Uterus (tissue), 4 donors: ENCODE measurements at places on chromosomes 7 and 10. TPM values are rescaled to one million over a fixed set of nuclear protein-coding genes. Genes with fewer than 3 reads are reported as not detected.

The SLC25A28 gene
- total RNA-seq: 72.4 TPM

The CYP2E1 gene
- 6.9 TPM for total RNA-seq

The ASAH2B gene
- total RNA-seq: 0.51 TPM

The TMEM184A gene
- total RNA-seq: not detected

DNA sequence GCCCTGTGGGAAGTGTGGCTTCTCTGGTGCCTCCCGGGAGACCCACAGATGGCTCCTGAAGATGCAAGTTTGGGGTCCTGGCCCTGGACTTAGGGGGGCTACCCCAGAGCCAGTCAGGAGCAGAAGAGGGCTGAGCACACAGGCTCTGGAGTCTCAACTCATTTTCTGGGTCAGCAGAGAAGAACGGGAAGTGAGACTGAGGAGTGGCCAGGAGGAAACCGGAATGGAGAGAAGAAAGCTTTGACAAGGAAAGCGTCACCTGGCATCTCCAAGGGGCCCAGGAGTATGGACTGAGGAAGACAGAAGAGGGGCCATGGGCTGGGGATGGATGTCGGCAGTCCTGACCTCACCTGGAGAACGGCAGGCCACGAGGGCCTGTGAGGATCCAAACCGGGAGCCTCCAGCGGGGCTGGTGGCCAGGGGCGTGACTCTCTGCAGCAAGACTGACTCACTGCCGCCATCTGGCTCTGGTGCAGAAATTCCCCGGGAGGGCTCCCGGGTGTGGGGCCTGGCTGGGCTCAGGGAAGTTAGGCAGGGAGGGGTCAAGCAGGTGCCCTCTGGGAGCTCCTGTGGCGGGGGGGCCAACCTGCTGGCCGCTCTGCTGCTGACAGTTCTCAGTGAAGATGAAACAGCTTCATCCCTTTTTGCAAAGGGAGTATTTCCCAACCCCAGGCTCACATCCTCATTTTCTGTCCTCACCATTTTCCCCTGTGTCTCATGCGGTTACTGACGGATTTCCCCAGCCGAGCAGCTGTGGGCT lies 23.6 kb downstream of the DAGLB start:
- no peaks in the 10 kb centered on the region for H3K4me1 ChIP-seq
- no peaks in the 10 kb centered on the region for H3K36me3 ChIP-seq
- no peak overlapping the region for H3K27ac ChIP-seq
- H3K4me3 ChIP-seq: no peak overlapping the region
- H3K27me3 ChIP-seq: no peaks in the 10 kb centered on the region
- no peak for DNase-seq

DNA sequence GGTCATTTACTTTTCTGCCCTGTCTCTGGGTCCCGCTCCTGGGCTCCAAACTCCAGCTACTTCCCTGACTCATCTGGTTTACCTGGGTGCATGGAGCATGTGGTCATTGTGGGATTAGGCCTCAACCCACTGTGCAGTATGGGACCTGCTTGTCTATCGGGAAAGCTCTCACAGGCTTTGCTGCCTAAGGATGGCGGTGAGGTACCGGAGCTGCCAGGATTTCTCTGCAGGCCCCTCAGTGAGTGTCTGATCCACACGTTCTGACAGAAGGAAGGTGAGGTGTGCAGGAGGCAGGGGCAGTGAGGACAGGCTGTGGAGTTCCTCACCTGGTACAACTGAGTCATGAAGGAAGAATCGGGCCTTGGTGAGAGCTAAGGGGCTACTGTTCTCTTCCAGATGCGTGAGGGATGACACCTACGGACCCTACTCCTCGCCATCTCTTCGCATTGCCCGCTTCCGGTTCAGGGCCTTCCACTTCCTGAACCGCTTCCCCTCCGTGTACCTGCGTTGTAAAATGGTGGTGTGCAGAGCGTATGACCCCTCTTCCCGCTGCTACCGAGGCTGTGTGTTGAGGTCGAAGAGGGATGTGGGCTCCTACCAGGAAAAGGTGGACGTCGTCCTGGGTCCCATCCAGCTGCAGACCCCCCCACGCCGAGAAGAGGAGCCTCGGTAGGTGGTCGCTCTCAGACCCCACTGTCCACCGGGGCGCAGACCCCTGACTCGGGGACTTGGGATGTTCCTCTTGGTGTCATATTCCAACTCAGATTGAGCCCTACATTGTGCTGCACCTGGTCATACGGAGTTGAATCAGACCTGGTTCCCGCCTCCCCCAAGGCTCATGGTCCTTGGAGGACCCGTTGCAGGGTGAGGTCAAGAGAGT lies 56.7 kb downstream of the C10orf120 start:
- H3K4me3 ChIP-seq: no peak overlapping the region
- no peaks in the 10 kb centered on the region for H3K27me3 ChIP-seq
- no peak overlapping the region for H3K27ac ChIP-seq
- no peak for DNase-seq
- no peaks in the 10 kb centered on the region for H3K4me1 ChIP-seq

- H3K27ac ChIP-seq: no peak overlapping the region
- H3K4me1 ChIP-seq: no peaks in the 10 kb centered on the region
- no peaks in the 10 kb centered on the region for H3K27me3 ChIP-seq
- H3K36me3 ChIP-seq: no peaks in the 10 kb centered on the region
- DNase-seq: no peak
Measured at GRCh38 chr10:71413581-71413980, 16.9 kb downstream of the CDH23 start.

DNA sequence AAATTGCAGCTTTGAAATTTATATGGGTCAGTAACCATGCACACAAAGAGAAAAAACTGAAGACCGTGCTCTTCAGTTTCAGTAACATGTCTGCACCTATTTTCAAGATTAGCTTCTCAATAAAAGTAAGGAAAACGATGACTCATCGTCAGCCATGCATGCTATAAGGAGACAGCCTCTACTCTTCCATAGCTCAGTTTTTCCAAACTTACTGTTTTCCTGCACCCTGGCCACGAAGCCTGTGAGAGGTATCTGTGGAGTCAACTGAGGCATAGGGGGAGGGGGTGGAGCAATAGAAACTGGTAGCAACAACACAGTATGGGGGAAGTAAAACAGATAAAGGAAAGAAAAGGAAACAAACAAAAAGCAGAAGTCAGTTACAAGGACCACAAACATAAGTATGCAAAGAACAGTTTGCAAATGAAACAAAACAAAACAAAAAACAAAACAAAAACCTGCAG lies 58.0 kb downstream of the PDSS1 start:
- no peaks in the 10 kb centered on the region for H3K36me3 ChIP-seq
- no peaks in the 10 kb centered on the region for H3K27me3 ChIP-seq
- no peaks in the 10 kb centered on the region for H3K4me1 ChIP-seq
- no peak overlapping the region for H3K27ac ChIP-seq

GRCh38 chr10:128101901-128102300 lies 24.3 kb downstream of the MKI67 start:
- DNase-seq: no peak
- no peaks in the 10 kb centered on the region for H3K4me1 ChIP-seq
- H3K27me3 ChIP-seq: no peaks in the 10 kb centered on the region
- no peaks in the 10 kb centered on the region for H3K36me3 ChIP-seq

- no peaks in the 10 kb centered on the region for H3K27me3 ChIP-seq
- H3K27ac ChIP-seq: no peak overlapping the region
- H3K36me3 ChIP-seq: no peaks in the 10 kb centered on the region
- no peaks in the 10 kb centered on the region for H3K4me1 ChIP-seq
- no peak for DNase-seq
- H3K4me3 ChIP-seq: no peak overlapping the region
Measured at GRCh38 chr10:107806026-107806425, 641.5 kb upstream of the SORCS1 start.
